Glutamatergic neuron (in vitro differentiated cells): ENCODE measurements at places on chromosomes 2 and 18. TPM values are rescaled to one million over a fixed set of nuclear protein-coding genes. Genes with fewer than 3 reads are reported as not detected.

POTEC gene
- not detected for total RNA-seq

CCDC74B gene
- total RNA-seq = 0.29 TPM

PGAP1 gene
- 175 TPM for total RNA-seq

NOSTRIN gene
- not detected for total RNA-seq

MERTK gene
- total RNA-seq = 2.3 TPM

PTGR3 gene
- total RNA-seq = 20.4 TPM

REG1B gene
- total RNA-seq = not detected
